ENCODE measurements at places on chromosomes 1 and 21.

DNA sequence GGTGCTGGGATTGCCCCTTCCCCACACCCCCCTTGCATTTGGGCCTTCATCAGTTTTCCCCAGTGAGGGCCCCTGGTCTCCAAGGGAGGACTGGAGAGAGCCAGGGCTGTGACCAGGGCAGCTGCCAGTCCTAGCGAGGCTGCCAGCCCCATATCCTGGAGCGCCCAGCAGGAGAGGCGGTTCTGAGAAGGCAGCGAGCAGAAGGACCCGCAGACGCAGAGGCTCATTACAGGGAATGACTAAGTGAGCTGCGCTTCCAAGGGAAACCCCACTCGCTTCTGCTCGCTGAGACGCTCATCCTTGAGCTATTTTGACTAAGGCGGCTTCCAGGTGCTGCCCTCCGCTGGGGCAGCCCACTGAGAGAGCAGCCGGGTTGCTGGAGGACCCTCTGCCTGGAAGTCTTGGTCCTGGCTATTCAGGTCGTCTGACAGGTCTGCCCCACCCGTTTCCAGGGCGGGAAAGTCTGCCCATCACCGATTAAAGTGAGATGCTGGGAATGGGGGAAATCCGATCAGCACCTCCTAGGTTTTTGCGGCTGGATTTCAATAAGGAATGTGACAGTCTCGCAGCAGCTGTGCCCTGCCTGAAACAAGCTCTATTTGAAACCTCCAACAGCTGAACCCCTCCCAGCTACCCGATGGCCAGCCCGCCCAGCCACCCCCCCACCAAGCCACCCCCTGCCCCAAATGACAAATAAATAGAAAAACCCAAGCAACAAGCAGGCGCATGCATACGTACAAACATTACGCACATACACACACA, 2.8 kb downstream of the KCNN3 start:
- peak; percentile 37 for DNase-seq

- DNase-seq = no peak
These were observed at the start of gene FCRL3 for GRCh38 chr1:157700732-157701131. TSS of gene FCRL3 (minus strand) at chr1:157700769. CDS start at chr1:157700489, 280 bp downstream.

GRCh38 chr1:109793486-109794318, 30.0 kb upstream of the EPS8L3 start:
- DNase-seq = peak; percentile 65

DNA sequence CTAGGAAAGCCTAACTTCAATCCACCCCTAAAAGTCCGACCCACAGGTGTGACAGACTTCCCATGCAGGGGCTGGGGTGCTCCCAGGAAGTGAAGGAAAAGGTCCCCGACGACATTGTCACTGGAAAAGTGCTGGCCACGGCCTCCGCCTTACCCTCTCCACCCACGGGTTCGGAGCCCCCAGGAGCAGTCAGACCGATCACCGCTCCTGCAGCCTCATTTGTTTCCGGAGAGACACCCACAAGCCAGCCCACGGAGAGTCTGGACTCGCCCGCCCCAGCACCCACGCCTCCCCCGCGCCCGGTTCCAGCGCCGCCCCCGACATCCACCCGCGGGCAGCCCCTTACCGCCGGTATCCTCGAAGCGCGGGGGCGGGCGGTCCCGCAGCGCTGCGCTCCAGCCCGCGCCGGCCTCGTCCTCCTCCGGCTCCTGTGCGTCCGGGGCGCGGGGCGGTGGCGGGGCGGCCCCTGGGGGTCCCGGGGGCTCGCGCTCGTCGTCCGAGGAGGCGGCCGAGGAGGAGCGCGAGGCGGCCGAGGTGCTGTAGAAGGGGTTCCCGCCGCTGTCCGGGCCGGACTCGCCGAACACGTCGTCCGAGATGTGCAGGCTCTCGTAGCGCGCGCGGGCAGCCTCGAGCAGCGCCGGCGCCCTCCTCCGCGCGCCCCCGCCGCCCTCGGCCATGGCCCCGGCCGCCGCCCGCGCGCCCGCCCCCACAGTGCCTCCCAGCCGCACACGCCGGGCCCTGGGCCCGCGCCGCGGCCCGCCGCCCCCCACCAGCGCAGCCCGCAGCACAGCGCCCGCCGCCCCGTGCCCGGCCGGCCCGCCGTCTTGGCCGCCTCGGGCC, 660 bp downstream of the PGBD5 start:
- DNase-seq = no peak

GRCh38 chr1:204837440-204838084, 33.1 kb upstream of the NFASC start:
- DNase-seq = peak; percentile 6
